ENCODE measurements at places on chromosomes 6 and 20.

DNA sequence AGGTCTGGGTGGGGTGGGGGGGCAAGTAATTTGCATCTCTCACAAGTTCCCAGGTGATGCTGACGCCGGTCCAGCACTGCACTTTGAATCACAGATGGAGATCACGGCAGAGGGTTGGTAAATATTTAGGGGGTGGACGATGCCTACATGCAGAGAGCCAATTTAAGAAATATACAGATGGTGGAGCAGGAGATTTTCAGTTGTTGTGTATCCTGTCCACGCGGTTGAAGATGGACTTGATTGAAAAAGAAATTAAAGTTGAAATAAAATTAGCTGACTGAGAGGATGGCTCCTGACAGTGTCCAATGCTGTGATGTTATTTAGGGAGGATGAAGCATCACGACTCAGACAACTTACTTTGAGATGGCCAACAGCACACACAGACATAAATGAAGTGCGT, 74.6 kb downstream of the PHACTR3 start:
- H3K4me1 ChIP-seq: no peaks in the 10 kb centered on the region
- DNase-seq: no peak
- peaks cover 15% of the 10 kb centered on the region for H3K27me3 ChIP-seq
- H3K27ac ChIP-seq: no peak overlapping the region
- H3K4me3 ChIP-seq: no peak overlapping the region
- H3K36me3 ChIP-seq: no peaks in the 10 kb centered on the region

DNA sequence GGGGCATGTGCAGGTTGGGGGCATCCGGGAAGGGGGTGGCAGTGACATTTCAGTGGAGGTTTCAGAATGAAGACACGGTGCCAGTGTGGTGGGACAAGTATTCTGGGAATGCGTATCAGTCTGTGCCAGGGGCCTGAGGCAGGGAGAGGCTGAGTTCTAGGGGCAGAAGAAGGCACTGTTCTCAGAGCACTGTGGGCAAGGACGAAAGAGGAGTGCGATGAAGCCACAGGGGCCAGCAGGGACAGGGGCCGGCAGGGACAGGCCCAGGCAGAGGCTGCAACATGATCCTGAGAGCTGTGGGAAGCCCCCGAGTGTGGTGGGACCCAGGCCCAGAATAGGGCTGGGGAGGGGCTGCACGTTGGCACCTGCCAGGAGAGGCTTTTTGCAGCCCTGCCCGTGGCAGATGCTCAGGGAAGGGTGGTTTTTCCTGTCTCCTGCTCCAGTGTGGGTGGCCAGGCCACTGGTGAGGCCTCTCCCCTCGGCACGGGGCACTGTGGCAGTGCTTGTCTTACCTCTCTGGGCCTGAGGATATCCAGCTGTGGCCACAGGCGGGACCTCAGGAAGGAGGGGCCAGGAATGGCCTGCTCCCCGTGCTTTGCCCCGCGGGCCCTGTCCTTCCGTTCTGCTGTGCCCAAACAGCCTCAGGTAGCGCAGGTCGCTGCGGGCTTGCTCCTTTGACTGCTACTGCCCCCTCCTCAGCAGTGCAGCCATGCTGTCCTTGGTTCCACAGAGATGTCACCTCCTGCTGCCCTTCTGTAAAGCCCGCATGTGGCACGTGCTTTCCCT, 10.0 kb downstream of the ENTPD6 start:
- H3K27ac ChIP-seq: no peak overlapping the region
- peaks cover 22% of the 10 kb centered on the region for H3K36me3 ChIP-seq
- no peak for DNase-seq
- no peak overlapping the region for H3K4me3 ChIP-seq

- peaks cover 17% of the 10 kb centered on the region for H3K4me1 ChIP-seq
- H3K27ac ChIP-seq: no peak overlapping the region
- H3K27me3 ChIP-seq: no peaks in the 10 kb centered on the region
- no peak overlapping the region for H3K4me3 ChIP-seq
These were observed 1.2 kb upstream of the SLC17A9 start for GRCh38 chr20:62951143-62951895.

- peak; percentile 52 for DNase-seq
- peaks cover 30% of the 10 kb centered on the region for H3K4me1 ChIP-seq
- H3K27ac ChIP-seq: peak overlapping the region; percentile 92
- no peaks in the 10 kb centered on the region for H3K36me3 ChIP-seq
These were observed 568.9 kb upstream of the CITED2 start for GRCh38 chr6:139943391-139943790.

DNA sequence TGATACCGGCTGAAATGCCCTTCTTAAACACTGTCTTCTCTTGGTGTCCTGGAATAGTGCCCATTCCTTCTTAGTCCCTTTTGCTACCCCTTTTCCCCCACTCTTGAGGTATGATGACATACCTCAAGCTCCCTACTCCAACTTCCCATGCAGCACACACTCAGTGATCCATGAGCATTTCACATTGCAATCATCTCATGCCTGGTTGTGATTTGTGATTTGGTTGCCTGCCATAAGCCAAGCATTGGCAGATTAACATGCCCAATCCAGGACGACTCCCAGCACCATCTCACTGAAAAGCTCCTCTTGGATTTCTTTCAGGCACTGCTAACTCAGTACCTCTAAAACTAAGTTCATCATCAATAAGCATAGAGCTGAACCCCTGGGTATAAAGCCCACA, 14.7 kb upstream of the PTPRA start:
- H3K36me3 ChIP-seq: peaks cover 18% of the 10 kb centered on the region
- H3K4me3 ChIP-seq: no peak overlapping the region
- no peak overlapping the region for H3K27ac ChIP-seq
- no peaks in the 10 kb centered on the region for H3K27me3 ChIP-seq

- no peak overlapping the region for H3K4me3 ChIP-seq
- H3K4me1 ChIP-seq: peaks cover 11% of the 10 kb centered on the region
- no peak for DNase-seq
- no peaks in the 10 kb centered on the region for H3K27me3 ChIP-seq
- no peak overlapping the region for H3K27ac ChIP-seq
These were observed 62.4 kb downstream of the APCDD1L start for GRCh38 chr20:58452667-58453255.

GRCh38 chr6:79246891-79247290, 12.4 kb upstream of the HMGN3 start:
- H3K4me1 ChIP-seq: no peaks in the 10 kb centered on the region
- H3K27ac ChIP-seq: no peak overlapping the region
- no peaks in the 10 kb centered on the region for H3K36me3 ChIP-seq

DNA sequence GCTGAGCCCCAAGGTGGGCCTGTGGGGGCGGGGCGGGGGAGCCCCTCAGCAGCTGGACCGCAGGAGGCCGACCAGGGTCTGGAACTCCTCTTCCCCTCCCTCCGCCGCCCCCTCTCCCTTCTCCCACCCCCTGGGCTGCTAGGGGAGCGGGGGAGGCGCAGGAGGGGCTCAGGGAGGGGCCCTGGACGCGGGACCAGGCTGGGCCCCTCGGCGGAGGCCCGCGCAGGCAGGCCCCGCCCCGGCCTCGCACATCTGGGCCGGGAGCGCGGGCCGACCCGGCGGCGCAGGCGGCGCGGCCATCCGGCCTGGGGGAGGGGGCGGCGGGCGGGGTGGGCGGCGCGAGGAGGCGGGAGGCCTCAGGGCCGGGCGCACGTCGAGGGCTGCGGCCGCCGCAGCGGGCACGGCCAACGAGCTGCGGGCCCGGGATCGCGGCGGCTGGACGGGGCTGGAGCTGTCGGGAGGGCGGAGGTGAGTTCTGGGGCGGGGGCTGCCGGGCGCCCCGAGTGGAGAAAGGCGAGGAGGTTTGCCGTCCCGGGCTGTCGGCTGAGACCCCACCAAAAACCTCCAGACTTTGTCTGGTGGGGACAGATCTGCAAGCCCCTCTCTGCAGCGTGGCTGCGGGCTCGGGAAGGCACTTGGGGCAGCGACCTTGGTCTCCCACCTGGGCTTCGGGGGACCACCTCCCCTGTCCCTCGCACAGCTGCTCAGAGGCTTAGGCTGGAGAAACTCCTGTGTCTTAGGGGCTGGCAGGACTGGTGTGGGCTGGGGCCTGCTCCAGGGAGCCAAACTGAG, at the start of gene HSPA12B:
HSPA12B (plus strand) TSS at position 359 of the 792 bp plus-strand sequence. CDS start 5,990 bp downstream, outside the sequence.
- peaks cover 29% of the 10 kb centered on the region for H3K27me3 ChIP-seq
- DNase-seq: no peak
- H3K4me3 ChIP-seq: no peak within 1 kb of the TSS
- peaks cover 3% of the 10 kb centered on the region for H3K4me1 ChIP-seq

DNA sequence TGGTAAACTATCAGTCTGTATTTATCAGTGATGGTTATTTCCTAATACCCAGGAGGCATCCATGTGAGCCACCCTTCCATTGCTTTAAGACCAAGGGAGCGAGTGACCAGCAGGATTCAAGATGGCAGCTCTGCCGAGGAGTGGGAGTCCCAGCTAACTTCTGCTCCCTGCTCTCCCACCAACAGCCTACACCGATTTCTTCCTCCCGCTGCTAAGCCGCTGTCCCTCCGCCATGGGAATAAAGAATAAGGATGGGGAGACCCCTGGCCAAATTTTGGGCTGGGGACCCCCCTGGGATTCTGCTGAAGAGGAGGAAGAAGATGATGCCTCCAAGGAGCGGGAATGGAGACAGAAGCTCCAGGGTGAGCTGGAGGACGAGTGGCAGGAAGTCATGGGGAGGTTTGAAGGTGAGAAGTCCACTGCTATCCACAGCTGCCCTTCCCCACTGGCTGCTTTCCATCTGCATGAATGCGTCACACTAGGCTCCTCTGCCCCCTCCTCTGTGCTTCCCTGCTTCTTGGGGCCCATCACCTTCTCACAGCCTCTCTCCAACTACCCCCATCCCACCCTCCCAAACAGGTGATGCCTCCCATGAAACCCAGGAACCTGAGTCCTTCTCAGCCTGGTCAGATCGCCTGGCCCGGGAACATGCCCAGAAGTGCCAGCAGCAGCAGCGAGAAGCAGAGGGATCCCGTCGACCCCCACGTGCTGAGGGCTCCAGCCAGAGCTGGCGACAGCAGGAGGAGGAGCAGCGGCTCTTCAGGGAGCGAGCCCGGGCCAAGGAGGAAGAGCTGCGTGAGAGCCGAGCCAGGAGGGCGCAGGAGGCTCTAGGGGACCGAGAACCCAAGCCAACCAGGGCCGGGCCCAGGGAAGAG, 10.3 kb downstream of the NFKBIL1 start:
- no peak overlapping the region for H3K4me3 ChIP-seq
- H3K27ac ChIP-seq: no peak overlapping the region
- no peaks in the 10 kb centered on the region for H3K27me3 ChIP-seq
- no peak for DNase-seq

DNA sequence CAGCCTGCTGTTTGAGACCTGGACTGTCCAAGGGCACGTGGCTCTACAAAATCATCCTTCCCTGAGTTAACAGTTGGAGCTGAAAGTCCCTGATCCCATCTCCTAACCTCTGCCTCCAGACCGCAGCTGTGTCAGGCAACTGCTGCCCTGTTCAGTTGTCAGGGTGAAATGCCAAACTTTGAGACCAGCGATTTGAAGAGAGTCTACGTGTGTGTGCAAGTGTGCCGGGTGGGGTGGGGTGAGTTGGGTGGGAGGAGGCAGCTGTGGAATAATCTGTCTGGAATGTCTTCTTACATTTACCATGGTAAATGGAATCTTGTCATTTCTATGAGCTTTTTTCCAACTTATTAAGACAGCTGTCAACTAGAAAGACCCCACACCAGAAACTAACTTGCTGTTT, 81.0 kb upstream of the FAM8A1 start:
- no peak overlapping the region for H3K27ac ChIP-seq
- H3K4me3 ChIP-seq: no peak overlapping the region
- H3K36me3 ChIP-seq: peaks cover 53% of the 10 kb centered on the region
- no peaks in the 10 kb centered on the region for H3K27me3 ChIP-seq
- no peaks in the 10 kb centered on the region for H3K4me1 ChIP-seq
- no peak for DNase-seq

DNA sequence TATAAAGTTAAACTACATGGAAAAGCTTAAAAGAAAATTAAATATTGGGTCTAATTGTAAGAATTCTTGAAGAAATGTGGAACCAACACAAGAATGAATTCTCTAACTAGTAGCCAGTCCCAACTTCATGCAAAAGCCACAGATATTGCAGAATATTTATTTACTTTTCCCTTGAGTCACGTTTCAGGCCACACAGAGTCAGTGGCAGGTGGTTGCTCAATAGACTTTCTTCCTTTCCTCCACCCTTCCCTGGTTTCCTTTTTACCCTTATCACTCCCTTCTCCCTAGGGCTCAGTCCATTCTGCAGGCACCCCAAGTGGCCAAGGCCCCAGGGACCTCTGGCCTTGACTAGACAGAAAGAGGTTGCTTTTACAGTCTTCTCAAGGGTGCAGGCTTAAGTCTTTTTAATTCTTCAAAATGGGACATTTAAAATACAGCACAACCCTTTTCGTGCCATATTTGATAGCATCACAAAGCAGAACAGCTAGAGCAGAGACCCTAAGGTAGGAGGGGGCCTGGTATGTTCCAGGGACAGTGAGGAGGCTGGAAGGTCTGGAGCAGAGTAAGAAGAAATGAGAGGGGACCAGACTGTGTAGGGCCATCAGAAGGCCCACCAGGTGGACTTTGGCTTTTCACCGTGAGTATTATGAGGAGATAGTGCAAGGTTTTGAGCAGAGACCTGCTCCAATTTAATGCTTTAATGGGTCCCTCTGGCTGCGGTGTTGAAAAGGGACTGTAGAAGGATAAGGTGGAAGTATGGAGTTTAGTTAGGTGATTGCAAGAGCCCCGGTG, 65.0 kb downstream of the HDDC2 start:
- H3K4me3 ChIP-seq: no peak overlapping the region
- peaks cover 7% of the 10 kb centered on the region for H3K4me1 ChIP-seq
- no peaks in the 10 kb centered on the region for H3K36me3 ChIP-seq
- DNase-seq: no peak
- H3K27me3 ChIP-seq: no peaks in the 10 kb centered on the region
- no peak overlapping the region for H3K27ac ChIP-seq

- no peak for DNase-seq
- no peaks in the 10 kb centered on the region for H3K36me3 ChIP-seq
- H3K27ac ChIP-seq: no peak overlapping the region
- H3K4me1 ChIP-seq: no peaks in the 10 kb centered on the region
- no peaks in the 10 kb centered on the region for H3K27me3 ChIP-seq
These were observed 29.1 kb upstream of the ECI2 start for GRCh38 chr6:4164456-4164855.

Measured in SJSA1 (cell line).